ENCODE measurements at places on chromosomes 5 and 9.

- DNase-seq, result no peak
Observed at GRCh38 chr5:171391996-171392577, 4.4 kb downstream of the NPM1 start.

DNA sequence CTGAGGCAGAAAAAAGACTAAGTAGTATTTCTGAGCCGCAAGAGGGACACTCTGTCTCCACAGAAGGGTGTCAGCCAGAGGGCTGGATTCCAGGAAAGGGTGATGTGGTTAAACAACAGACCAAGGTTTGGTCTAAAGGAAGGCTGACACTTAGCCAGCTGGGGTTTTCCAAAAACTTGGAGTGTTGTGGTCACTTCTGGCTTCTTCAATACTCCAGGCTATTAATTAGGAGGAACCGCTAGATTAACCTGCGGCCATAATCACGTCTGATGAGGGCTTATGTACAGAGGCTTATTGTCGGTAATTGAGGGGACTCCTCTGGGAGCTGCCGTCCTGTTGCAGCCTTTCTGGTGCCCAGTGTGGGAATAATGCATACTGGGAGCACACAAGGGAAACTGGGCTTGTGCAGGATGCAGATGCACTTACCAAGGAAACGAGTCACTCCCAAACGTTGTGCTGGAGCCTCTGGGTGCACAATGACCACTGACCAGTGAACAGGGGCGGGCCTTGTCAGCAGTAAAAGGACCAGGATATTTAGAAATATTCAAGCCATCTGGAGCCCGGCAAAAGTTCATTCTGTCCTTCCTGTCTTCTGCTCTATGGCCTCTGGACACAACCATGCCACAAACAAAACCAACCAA lies 70.2 kb upstream of the TUT7 start:
- no peak for DNase-seq

GRCh38 chr5:143929486-143929885 lies 117.5 kb downstream of the HMHB1 start:
- no peak for DNase-seq

DNA sequence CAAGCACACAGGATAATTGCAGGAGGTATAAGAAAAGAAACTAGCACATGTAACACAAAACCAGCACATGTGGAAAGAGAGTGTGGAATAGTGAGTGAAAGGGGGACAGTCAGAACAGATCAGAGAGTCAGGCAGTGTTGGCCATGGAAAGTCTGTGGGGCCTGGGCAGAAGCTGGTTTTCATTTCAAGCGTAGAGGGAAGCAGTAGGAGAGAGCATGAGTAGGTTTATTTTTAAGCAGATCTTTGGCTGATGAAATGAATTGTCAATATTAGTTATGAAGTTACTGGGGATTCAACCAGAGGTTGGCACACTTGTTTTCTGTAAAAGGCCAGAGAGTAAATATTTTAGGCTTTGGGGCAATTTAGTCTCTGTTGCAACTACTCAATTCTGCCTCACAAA lies 283.1 kb downstream of the SMARCA2 start:
- no peak for DNase-seq

- no peak for DNase-seq
Observed at GRCh38 chr5:112653638-112654205, 84.0 kb upstream of the APC start.

DNA sequence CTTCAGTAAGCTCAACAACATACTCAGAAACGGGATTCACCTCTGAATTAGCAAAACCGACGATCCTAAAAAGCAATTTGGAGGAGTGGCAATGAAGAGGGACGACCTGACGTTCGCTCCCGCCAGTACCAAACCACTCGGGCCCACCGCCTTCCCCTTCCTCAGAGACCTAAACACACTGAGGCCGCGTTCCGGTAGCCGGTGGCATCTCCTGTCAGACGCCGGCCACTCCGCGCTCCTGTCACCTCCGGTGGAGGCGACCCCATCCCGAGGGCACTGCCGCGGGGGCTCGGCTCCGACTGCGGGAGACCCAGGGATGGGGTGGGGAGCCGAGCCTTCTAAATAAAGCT lies 617 bp downstream of the PPP6C start:
- DNase-seq, result no peak

DNA sequence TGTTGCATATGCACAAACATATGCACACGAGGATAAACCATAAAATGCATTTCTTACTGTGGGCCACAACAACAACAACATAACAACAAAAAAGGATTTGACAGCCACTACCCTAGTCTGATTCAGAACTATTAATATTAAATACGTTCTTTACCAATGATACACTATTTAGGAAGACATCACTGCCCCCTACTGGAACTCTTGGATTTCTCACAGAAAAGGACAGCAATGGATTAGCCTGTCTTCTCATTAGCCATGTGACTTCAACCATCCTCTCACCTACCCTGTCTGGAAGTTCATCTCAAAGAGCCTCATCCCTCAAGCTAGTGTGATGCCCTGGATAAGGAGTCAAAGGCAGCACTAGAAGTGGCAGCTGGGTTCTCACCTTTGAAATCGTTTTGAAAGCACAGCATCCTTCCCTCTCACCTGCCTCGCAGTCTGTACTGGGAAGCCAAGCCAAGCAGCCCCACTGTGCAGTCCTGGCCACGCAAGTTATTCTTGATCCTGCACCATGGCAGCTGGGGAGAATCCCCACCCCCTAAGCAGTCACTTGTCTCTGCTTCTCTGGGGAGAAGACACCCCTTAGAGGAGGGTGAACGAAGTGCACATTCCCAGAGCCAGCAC lies 64.6 kb downstream of the SH3TC2 start:
- peak; percentile 63 for DNase-seq

GRCh38 chr5:128121651-128122050 lies 38.1 kb downstream of the SLC12A2 start:
- no peak for DNase-seq

DNA sequence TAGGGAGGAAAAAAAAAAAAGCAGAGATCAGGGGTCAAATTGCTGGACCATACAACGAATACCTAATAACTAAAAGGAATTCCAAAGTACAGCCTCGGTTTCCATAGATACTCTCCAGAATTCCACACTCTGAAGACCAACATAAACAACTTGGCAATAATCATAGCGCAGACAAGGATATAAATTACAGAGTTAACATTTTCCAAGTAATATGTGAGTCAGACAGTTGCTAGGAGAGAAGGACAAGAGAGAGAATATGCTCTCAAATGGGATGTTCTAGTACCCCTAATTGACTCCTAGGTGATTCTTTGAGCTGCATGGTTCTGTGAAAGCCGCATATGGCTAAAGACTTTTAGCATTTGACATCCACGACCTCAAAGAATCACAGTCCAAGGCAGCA lies 165.2 kb downstream of the FRMD3 start:
- DNase-seq, result no peak

- no peak for DNase-seq
Observed at GRCh38 chr5:68074633-68075032, 140.9 kb upstream of the PIK3R1 start.

DNA sequence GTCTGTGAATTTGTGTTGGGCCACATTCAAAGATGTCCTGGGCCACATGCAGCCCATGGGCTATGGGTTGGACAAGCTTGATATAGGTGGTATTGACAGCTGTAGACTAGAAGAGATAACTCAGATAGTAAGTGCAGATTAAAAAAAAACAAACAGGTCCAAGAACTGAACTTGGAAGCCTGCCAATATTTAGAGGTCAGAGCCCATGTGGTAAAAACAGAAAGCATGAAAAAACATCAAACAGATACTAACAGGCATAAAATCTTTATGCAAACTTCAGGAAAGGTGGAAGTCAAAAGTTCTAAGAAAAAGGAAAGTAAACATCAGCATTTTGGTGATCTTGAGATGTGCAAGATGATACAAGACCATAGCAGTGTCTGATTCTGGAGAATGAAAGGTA lies 155.1 kb upstream of the NR4A3 start:
- DNase-seq, result no peak

DNA sequence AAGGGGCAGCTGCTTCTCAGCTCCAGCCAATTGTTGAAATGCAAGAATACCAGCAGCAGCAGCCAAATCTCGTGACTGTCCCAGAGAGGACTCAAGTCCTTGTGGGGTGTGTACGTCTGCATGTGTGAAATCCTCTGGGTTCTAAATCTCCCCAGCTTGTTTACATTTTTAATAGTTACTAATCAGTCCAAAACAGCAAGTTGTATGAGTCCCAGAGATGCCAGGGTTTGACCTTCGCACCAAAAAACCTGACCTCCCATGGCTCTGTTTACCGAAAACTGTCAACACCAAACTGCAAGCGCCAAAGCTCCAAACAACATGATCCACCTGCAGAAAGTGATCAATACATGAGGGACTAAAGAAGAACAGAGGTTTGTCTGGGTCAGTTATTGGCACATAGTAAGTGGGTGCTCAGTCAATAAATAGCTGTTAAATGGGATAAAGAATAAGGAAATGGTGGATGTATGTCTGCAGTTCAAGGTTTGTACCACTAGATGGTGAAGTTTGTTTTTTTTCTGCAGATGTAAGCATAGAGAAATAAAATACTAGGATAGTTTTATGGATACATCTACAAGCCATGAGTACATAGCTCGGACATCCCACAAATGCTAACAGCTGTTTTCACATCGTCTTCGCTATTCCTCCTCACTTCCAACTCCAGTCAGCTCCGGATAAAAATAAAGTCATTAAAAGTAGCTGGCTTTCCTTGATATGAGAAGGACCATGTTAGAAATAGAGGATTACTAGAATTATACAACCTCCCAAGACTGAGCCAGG lies 85.3 kb upstream of the ADRB2 start:
- peak; percentile 72 for DNase-seq

DNA sequence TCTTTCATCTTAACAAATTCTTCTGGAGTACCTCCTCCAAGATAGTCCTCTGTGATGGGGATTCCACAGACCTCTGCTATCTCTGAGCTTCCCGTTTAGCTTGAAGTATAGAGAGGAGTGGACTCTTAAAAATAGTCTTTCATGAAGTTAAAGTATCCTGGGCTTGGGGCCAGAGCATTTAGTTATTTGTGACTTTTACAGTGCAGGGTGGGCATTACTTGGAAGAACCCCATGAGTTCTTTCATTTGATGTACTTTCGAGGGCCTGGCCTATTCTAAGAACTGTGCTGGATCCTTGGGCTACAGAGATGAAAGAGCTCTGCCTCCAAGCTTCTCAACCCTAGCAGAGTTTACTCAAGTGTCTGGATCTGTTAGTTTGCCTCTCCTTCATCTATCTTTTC lies 131.5 kb downstream of the ZSWIM6 start:
- DNase-seq, result no peak

DNA sequence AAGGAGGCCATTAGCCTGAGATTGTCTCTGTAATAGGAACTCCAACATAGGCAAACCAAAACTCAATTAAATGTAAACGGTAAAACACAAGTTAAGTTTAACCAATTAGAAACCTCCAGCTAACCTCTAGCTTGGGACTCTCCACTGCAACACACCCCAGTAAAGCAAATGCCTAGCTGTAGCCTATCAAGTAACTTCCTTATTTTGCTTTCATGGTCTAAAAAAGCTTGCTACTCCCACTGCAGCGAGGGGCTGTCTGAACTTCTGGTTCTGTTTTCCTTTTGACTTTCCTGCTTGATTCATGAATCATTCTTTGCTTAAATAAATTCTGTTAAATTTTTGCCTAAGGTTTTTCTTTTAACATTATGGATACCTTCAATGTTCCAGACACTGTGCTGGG lies 24.4 kb upstream of the C5orf46 start:
- DNase-seq, result no peak

DNA sequence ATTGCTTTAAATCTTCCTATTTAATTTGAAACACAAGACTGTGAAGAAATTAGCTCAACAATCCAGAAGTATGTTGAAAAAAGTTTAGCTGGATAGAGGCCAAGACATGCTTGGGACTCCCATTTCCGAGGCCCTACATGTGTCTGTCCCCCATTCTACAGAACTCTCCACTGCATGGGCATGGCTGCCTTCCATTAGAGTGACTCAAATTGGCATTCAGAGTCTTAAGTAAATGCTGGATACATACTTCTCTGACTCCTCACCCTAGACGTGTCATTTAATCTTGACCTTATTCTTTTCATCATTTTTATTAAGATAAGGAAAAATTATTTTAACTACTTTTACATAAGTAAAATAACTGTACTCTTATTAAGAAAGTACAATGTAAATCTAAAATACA lies 530.4 kb upstream of the CDH9 start:
- DNase-seq, result no peak

DNA sequence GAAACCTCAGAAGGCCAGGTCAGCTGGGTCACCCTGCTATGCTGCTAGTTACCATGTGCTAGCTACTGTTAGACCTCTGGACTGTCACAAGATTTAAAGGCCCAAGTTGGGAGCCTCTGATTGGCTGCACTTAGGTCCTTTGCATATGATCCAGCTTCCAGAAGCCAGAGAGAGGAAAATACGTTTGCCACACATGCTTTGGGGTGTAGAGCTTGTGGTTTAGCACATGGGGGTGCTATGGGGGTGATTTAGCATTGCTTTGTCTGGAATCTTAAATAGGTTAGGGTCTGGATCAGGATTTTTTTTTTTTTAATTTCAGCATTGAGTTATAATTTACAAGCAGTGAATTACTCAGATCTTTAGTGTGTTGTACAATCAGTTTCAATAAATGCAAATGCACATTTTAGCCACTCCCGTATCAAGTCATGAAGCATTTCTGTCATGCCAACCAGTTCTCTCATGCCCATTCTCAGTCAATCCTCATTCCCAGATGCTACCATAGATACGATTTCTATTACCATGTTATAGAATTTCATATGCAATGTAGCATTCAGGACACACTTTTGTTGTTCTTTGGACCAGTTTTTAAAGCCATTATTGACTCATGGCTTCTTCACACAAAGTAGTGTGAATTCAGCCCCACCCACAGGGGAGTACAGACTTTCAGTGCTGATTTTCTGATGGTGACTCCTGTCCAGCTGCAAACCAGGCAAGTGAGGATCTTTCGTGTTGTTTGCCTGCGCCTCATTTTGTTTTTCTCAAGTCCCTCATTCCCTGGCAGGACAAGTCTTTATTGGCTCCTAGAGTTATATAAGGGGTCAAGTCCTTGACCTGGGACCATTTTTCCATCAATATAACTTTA lies 250.4 kb downstream of the LRRC70 start:
- no peak for DNase-seq

DNA sequence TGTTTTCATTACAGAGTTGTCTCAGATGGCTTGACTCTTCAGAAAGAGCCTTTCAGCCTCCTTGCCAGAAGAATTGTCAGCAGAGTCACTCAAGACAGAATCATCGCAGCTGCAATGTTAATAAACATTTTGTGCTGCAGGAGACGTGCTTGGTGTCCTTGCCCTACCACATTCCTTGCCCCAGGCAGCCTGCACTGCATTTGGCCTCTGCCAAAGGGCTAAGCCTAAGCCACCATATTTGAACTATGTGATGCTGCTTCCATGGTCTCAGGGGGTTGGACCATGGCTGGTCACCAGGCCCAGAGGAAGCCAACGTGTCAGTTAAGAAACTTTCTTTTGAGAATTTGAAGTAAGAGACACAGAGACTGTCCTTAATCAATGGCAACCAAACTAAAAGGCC lies 145.4 kb downstream of the ACTL7B start:
- no peak for DNase-seq

DNA sequence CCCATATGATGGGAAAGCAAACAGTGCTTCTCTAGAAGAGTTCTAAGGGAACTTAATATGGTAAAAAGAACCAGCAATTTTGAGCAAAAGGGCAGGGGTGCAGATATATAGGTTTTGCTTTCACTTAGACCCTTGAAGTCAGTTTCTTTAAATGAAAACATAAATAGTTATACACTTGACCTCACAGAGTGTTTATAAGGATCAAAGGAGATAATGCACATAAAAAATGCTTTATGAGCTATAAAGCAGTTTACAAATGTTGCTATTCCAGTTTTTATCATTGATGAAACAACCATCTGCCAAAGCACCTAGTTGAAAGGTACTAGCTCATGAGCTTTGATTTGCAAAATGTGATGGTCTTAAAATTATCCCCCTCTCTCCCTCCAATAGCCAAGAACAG lies 45.7 kb downstream of the ITGA2 start:
- no peak for DNase-seq
